Heart right ventricle (tissue), 16 donors: ENCODE measurements at places on chromosomes 11 and 22.
A peak's percentile ranks its signal among the peaks of the same experiment; 100 is the strongest.

- no peak for DNase-seq
Measured at GRCh38 chr11:34745195-34745594, 124.3 kb downstream of the EHF start.

GRCh38 chr22:19634226-19634975 is 79.9 kb upstream of the SEPTIN5 start:
- no peak for DNase-seq

DNA sequence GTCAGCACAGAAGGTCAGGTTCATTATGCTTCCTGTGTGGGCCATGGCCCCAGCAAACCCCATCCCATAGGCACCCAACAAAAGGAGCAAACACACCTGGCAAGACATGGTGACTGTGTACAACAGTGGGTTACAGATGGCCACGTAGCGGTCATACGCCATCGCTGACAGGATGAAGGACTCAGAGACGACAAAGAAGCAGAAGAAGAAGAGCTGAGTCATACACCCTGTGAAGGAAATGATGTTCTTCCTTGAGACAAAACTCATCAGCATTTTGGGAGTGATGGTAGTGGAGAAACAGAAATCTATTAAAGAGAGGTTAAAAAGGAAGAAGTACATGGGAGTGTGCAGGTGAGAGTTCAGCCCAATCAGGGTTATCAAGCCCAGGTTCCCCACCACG is 309 bp downstream of the OR8B12 start:
- no peak for DNase-seq

DNA sequence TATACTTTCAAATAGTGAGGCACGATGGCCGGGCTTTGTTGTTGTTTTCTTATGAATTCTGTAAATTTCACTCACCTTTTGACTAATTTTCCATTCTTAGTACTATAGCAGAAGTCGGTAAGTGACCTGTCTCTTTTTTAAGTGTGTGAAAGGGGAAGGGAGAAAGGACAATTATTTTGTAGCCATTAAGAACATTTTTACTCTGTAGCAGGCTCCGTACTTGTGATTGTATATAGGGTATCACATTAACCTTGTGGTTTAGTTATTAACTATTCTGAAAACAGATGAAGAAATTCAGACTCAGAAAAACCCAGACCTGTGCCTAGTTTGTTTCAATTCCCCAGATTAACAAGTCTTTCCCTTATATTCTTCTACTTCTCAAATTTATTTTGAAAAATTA is 78.7 kb downstream of the CASP12 start:
- DNase-seq, result no peak

DNA sequence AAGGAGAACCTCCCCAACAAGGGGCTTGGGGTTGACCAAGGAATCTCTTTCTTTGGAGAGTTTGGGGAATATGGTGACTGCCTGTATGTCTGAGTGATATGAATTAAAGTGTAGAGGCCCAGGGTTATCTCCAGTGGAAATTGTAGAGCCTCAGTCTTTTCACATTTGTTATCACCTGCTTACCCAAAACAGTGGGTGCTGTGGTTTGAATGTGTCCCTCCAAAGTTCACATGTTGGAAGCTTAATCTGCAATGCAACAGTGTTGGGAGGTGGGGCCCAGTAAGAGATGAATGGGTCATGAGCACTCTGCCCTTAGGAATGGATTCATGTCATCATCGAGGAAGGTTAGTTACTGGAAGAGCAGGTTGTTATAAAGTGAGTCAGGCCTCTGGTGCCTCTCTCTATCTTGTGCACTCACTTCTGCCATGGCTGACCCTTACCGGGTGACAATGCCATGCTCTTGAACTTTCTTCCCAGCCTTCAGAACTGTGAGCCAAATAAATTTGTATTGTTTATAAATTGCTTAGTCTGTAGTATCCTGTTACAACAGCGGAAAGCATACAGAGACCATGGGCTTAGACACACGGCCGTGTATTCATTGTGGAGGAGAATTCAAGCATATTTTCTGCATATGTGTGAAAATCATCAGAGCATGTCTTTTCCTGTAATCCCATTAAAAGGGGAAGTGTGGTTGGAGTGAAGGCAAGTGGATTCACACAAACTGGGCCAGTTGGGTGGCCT is 114.1 kb upstream of the TBCEL start:
- DNase-seq, result no peak

DNA sequence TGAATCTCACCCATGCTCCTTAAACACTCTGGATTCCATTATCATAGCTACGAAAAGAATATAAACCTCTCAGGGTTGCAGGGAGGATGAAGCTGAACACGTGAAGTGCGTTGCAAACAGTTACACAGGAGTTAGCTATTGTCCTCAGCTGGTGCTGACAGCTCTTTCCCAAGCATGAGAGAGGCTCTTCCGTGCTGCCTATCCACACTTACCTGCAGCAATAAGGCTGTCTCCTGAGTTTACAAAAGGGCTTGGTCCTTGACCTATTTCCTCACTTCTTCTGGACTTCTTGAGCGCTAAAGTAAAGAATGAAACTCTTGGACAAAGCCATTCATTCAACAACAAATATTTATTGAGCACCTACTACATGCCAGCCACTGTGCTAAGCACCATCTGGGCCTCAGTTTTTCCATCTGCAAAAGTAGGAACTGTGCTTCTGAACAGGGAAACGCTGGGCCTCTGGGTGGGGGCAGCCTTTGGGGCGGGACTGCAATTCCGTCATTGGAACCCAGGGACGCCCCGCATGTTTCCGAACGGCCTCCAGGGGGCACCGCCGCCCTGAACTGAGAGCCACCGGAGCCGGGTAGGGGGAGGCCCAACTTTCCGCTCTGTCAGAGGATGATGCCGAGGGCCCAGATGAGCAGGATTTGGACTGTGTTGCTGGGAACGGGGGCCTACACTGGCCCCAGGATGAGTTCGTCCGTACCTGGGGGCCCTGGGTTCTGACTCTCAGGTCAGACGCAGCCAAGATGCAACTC is 651 bp upstream of the ARL2 start:
- DNase-seq, result peak; percentile 92

DNA sequence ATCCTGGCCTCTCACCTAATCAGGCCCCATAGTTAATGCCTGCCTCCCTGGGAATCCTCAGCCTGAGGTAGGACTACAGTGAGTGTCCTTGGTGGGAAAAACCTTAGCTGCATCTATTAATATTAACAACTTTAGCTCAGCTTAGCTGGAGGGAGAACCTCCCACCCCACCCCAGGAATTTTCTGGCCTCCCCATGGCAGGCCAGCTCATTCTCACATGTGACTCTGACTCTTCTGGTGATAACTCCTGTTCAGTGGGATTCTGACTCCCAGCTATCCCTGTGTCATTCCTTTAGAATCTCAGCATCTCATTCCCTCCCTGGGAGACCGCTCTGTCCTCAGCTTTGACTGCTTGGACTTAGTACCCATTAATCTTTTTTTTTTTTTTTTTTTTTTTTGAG is 14.5 kb downstream of the ART5 start:
- DNase-seq, result no peak

DNA sequence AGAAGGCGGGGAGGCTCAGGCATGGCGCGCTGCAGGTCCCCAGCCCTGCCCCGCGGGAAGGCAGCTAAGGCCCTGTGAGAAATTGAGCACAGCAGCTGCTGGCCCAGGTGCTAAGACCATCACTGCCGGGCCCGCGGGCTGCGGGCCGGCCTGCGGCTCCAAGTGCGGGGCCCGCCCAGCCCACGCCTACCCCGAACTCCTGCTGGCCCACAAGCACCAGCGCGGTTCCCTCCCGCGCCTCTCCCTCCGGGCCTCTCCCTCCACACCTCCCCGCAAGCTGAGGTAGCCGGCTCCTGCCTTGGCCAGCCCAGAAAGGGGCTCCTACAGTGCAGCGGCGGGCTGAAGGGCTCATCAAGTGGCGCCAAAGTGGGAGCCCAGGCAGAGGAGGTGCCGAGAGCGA is 4.6 kb upstream of the RDX start:
- DNase-seq, result no peak

GRCh38 chr22:41469218-41469851 is 418 bp downstream of the ACO2 start:
- DNase-seq, result peak; percentile 51

GRCh38 chr22:39717099-39717498 is 146.5 kb downstream of the CACNA1I start:
- no peak for DNase-seq

- no peak for DNase-seq
Measured at GRCh38 chr11:75873417-75874221, 58.6 kb downstream of the UVRAG start.

- no peak for DNase-seq
Measured at GRCh38 chr11:15119826-15120225, 5.1 kb downstream of the INSC start.
